ENCODE measurements at places on chromosomes 12 and 14.

GRCh38 chr14:33505963-33506329 is 444.9 kb downstream of the EGLN3 start:
- no peak for DNase-seq

DNA sequence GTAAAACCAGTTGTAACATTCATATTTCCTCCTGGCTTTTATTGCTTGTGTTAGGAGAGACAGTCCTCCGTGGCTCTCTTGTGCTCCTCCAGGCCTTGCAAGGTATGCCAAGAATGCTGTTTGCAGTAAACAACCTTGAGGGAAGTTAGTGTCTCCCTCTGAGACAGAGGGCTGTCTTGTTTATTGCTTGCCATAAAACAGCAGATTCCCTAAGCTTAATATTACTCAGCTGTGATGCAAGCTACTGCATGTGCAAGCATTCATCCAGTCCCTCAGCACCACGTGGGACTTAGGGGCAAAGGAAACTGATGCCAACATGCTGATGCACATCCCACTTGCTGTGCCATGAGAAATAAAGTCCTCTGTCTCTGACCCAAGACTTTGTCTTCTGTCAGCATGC is 6.6 kb downstream of the POMT2 start:
- DNase-seq = no peak

GRCh38 chr12:78209846-78210505 is 379.3 kb downstream of the NAV3 start:
- no peak for DNase-seq

- DNase-seq = no peak
Measured at GRCh38 chr12:104680491-104680890, 223.7 kb downstream of the CHST11 start.

GRCh38 chr14:58645641-58646040 is 7.9 kb downstream of the DACT1 start:
- no peak for DNase-seq

GRCh38 chr14:56419750-56420149 is 159.8 kb upstream of the TMEM260 start:
- no peak for DNase-seq

GRCh38 chr12:47862881-47863280 is 41.9 kb downstream of the VDR start:
- DNase-seq = no peak

- DNase-seq = no peak
Measured at GRCh38 chr12:74780182-74780849, 242.7 kb downstream of the ATXN7L3B start.

GRCh38 chr12:120628919-120629318 is 11.5 kb upstream of the CABP1 start:
- DNase-seq = no peak

- no peak for DNase-seq
Measured at GRCh38 chr12:14651371-14651770, 45.0 kb downstream of the GUCY2C start.

DNA sequence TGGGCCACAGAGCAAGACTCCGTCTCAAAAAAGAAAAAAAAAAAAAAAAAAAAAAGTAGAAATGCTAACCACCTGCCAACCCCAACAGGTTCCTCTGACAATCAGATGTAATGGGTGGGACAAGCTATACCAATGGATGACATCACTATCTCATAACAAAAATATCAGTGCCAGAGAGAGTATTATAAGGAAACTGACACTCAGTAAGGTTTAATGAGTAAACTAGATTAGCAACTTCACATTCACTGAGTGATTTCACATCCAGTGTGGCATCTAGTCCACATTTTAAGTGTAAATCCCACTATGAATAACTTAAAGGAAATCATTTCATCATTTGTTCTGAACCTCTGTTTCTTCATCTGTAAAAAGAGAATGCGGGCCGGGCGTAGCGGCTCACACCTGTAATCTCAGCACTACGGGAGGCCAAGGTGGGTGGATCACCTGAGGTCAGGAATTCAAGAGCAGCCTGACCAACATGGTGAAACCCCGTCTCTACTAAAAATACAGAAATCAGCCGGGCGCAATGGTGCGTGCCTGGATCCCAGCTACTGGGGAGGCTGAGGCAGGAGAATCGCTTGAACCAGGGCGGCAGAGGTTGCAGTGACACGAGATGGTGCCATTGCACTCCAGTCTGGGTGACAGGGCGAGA is 1.8 kb downstream of the SART3 start:
- no peak for DNase-seq

DNA sequence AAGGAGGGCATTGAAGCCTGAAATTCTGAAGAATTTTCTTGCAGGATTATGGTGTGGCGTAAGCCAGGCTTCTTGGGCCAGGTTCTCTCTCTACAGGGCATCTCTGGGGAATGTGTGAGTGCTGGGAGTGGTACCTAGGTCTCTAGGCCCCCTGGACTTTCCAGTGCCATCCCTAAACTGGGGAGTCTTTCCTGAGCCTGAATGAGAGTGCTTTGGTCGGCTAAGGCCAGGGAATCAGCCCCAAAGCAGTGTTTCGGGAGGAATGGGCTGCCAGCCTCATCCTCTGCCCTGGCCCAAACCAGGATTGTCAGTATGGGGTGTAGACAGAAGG is 93.9 kb downstream of the CALM1 start:
- no peak for DNase-seq

- DNase-seq = no peak
Measured at GRCh38 chr14:95117937-95118721, 39.2 kb downstream of the DICER1 start.

DNA sequence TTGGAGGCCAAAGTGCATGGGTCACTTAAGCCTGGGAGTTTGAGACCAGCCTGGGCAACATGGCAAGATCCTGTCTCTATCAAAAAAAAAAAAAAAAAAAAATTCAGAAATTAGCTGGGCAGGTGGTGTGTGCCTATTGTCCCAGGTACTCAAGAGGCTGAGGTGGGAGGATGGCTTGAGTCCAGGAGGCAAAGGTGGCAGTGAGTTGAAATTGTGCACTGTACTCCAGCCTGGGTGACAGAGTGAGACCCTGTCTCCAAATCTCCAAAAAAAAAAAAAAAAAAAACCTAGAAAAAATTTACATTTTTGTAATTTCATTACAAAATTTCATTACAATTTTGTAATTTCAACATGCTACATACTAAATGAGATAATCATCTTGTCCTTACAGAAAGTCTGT is 42.7 kb downstream of the SYNE2 start:
- no peak for DNase-seq

- DNase-seq = no peak
Measured at GRCh38 chr12:49501895-49502294, 36.9 kb upstream of the KCNH3 start.

- no peak for DNase-seq
Measured at GRCh38 chr12:981961-982360, 9.1 kb upstream of the ERC1 start.

GRCh38 chr12:127277882-127278281 is 989.1 kb upstream of the TMEM132C start:
- DNase-seq = no peak

- no peak for DNase-seq
Measured at GRCh38 chr14:46250113-46250703, 401.4 kb downstream of the RPL10L start.

- DNase-seq = no peak
Measured at GRCh38 chr12:1913377-1914113, 4.9 kb downstream of the CACNA2D4 start.

GRCh38 chr12:27162229-27162537 is 79.8 kb upstream of the C12orf71 start:
- no peak for DNase-seq

DNA sequence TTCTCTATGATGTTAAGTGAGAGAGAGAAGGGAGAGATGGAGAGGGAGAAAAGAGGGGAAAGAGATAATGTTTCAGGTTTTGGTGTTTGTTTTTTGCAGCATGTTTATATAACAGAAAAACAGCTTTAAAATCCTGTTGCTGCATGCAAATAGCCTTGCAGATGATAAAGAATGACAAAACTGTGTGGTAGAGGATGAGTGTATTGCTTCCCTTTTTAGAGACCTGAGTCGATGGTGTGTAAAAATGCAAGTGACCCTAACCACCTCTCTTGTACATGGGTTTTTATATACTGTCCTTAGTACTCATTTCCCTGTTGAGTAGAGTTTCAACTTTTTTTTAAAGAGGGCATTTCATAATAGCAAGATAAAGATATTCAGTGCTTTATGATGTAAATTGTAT is 249.1 kb downstream of the AKAP6 start:
- DNase-seq = no peak

- DNase-seq = no peak
Measured at GRCh38 chr12:47190271-47190750, 110.6 kb upstream of the AMIGO2 start.

DNA sequence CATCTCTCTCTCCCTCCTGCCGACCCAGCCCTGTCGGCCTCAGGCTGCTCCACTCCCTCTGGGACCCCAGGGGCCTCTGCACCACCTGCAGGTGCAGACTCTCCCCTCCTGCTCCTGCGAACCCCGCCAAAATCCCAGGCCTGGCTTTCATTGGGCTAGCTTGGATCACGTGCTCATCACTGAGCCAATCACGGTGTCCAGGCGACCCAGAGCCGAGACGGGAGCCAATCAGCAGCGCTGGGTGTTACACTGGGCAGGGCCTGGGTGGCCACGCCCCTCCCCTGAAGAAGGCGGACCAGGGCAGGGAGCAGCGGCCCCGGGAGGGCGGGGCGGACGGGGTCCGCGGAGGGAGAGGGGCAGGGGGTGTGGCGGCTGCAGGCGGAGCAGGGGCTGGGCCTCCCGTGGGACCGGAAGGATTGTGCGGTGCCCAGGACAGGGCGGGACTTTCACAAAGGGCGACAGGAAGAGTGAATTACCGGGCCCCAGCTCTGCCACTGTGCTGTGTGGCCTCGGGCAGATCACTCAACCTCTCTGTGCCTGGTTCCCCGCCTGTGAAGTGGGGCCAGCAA is 66.6 kb upstream of the FBRSL1 start:
- DNase-seq = no peak

- DNase-seq = no peak
Measured at GRCh38 chr12:13024531-13024916, 19.7 kb upstream of the FAM234B start.

GRCh38 chr12:67208281-67209067 is 60.7 kb upstream of the CAND1 start:
- no peak for DNase-seq

GRCh38 chr12:108875682-108876361 is 4.1 kb upstream of the DAO start:
- DNase-seq = no peak

DNA sequence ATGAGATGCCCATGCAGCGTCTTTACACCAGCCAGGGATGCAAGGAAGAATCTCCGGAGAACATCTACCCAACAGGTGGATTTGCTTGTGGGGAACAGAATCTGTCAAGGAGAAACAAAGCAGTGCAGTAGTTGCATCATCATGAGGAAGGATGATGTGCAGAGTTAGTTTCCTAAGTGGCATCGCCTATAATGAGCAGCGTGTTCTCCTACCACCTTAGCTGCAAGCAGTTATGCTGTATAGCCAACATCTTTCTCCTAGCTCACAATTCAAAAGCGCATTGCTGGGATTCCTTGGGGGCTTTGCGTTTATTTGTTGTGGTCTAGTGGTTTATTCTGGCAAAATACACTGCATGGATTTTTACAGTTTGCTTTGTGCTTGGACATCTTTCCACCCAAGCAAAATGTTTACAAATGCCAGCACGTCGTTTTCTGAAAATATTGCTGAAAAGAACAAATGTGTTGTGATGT is 233.0 kb downstream of the RGS6 start:
- DNase-seq = no peak

DNA sequence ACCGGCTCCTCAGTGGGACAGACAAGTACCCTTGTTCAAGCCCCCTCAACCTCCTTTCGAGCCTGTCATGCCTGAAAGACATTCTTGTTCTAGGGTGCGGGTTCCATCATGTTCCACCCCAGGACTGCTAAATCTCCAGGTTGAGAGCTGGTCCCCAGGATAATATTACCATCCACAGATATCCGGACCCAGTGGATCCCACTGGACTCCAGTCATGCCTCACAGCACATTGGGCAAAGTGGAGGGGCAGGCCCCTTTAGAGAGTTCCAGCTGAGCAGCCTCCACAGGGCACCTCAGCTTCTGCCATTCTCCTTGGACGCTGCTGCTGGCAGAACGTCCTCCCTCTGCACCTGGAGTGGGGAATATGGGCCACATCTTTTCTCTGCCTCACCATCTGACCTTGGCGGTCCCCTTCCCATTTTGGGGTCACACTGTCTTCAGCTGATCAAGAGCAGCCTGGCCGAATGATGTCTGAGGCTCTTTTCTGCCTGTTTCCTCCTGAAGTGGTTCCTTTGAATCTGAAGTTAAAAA is 137.4 kb downstream of the BCL11B start:
- no peak for DNase-seq

- DNase-seq = no peak
Measured at GRCh38 chr12:40117818-40118217, 11.9 kb upstream of the SLC2A13 start.

DNA sequence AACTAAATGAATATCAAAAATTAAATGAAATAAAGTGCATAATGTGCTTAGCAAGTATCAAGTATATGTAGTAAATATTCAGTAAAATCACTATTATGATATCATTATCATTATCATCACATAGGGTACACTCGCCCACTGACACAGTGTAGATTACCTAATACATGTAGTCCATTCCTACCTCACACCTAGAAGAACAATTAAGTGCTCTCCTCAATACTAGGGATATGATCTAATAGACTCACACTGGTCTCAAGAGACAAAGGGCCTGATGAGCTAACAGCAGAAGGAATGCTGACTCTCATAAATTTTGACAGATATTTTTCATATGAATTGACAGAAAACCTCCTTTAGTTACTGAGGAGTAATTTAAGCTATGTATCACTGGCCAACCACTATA is 29.1 kb downstream of the FSCB start:
- DNase-seq = no peak

DNA sequence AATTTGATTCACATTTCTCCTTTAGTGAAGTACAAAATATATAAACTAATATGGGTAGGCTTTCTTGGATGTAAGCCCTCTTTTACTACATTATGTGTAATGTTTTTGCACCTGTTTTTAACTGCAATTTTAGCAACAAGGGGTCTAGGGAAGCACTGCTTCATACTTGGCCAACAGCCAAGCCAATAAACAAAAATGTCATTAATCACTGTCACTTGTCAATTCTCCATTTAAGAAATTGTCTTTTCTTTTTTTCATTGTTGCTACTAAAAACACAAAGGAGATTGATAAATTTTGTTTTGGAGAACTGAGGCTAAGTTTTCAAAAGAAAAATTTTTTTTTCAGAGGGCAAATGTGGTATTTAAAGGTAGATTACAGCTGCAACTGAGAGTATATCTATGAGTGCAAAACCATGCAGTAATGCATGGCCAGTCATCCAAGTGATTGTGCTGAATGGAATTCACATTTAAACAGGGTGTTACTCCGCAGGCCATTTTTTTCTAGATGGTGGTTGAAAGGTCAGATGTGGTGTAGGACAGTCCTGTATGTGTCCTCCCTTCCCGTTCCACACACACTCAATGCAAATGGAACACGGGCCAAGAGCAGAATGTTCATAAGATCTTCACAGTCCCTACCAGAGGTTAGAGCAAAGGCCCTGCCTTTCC is 503.0 kb upstream of the LMO3 start:
- no peak for DNase-seq
